Cardiac muscle cell (in vitro differentiated cells and primary cell): ENCODE measurements at places on chromosomes 6 and 20. TPM values are rescaled to one million over a fixed set of nuclear protein-coding genes. Genes with fewer than 3 reads are reported as not detected.

Gene WASF1
- total RNA-seq: 34.5 and 46.3 TPM in 2 replicates

Gene FAM83D
- 4.2 and 45.4 TPM in 2 replicates for total RNA-seq

Gene NOX3
- not detected in 2 replicates for total RNA-seq

Gene FARS2
- 12.4 and 14.6 TPM in 2 replicates for total RNA-seq

Gene FOXS1
- total RNA-seq: 0.07 and 0.83 TPM in 2 replicates

Gene TRIM26
- 17.2 and 24.4 TPM in 2 replicates for total RNA-seq

Gene TTI1
- total RNA-seq: 19.0 and 23.0 TPM in 2 replicates

Gene PERP
- total RNA-seq: 37.2 and 40.0 TPM in 2 replicates

Gene RGS17
- total RNA-seq: 0.15 and 0.74 TPM in 2 replicates

Gene E2F1
- total RNA-seq: 21.2 and 34.6 TPM in 2 replicates

Gene SYCP2L
- 3.4 and 6.9 TPM in 2 replicates for total RNA-seq

Gene MAK
- total RNA-seq: 0.04 and 0.18 TPM in 2 replicates

Gene PRRT1
- 0.78 and 4.4 TPM in 2 replicates for total RNA-seq

Gene FRS3
- 24.7 and 25.9 TPM in 2 replicates for total RNA-seq

Gene AGER
- total RNA-seq: 5.0 and 13.5 TPM in 2 replicates

Gene RFX6
- not detected in 2 replicates for total RNA-seq

Gene SLC32A1
- not detected in 2 replicates for total RNA-seq

Gene C20orf202
- total RNA-seq: 0.14 and 0.83 TPM in 2 replicates

Gene OXT
- total RNA-seq: not detected in 2 replicates

Gene SOBP
- total RNA-seq: 24.0 and 30.8 TPM in 2 replicates

Gene IMPG1
- total RNA-seq: 0.71 and 0.74 TPM in 2 replicates

Gene GGTLC1
- not detected in 2 replicates for total RNA-seq

Gene CCN6
- not detected in 2 replicates for total RNA-seq

Gene SYTL3
- 6.7 and 9.9 TPM in 2 replicates for total RNA-seq

Gene PCSK2
- total RNA-seq: 0.12 and 0.18 TPM in 2 replicates

Gene NINL
- total RNA-seq: 35.8 and 61.3 TPM in 2 replicates

Gene CCM2L
- total RNA-seq: 0.69 and 0.92 TPM in 2 replicates

Gene SLC22A2
- 0.18 TPM in 1 of 2 replicates, not detected in the other for total RNA-seq

Gene TSPYL1
- 59.9 and 65.2 TPM in 2 replicates for total RNA-seq

Gene SIGLEC1
- not detected in 2 replicates for total RNA-seq

Gene GMEB2
- total RNA-seq: 10.9 and 15.4 TPM in 2 replicates

Gene PPIL6
- 4.1 and 7.3 TPM in 2 replicates for total RNA-seq

Gene SMPDL3A
- total RNA-seq: 1.4 and 4.5 TPM in 2 replicates

Gene DNAH8
- total RNA-seq: not detected in 2 replicates

Gene SRMS
- not detected in 2 replicates for total RNA-seq

Gene PPP1R10
- 47.3 and 65.6 TPM in 2 replicates for total RNA-seq

Gene SLC12A5
- 7.6 and 8.3 TPM in 2 replicates for total RNA-seq

Gene RNF5
- 180 and 188 TPM in 2 replicates for total RNA-seq

Gene AKIRIN2
- 48.3 and 82.6 TPM in 2 replicates for total RNA-seq

Gene FAM184A
- total RNA-seq: 4.2 and 13.7 TPM in 2 replicates

Gene JPH2
- 154 and 205 TPM in 2 replicates for total RNA-seq

Gene LHFPL5
- total RNA-seq: not detected in 2 replicates

Gene CLIC5
- total RNA-seq: 11.2 and 24.5 TPM in 2 replicates

Gene NEURL2
- 77.8 and 81.3 TPM in 2 replicates for total RNA-seq

Gene DDO
- 0.27 and 0.32 TPM in 2 replicates for total RNA-seq

Gene PTCRA
- total RNA-seq: not detected in 2 replicates

Gene BPIFB3
- total RNA-seq: not detected in 2 replicates

Gene NT5DC1
- 14.1 and 16.9 TPM in 2 replicates for total RNA-seq

Gene SEMG1
- total RNA-seq: not detected in 2 replicates

Gene INSM1
- total RNA-seq: not detected in 2 replicates

Gene ABHD16A
- total RNA-seq: 48.0 and 66.3 TPM in 2 replicates

Gene UBD
- not detected in 2 replicates for total RNA-seq

Gene SNRPB2
- 16.4 and 34.0 TPM in 2 replicates for total RNA-seq

Gene EPPIN
- not detected in 2 replicates for total RNA-seq

Gene GCNT2
- total RNA-seq: 21.4 and 26.2 TPM in 2 replicates

Gene FOXF2
- 0.09 TPM in 1 of 2 replicates, not detected in the other for total RNA-seq
